ENCODE measurements at places on chromosomes 2 and 18.

GRCh38 chr2:558302-558642 lies 118.9 kb downstream of the TMEM18 start:
- DNase-seq: no peak

DNA sequence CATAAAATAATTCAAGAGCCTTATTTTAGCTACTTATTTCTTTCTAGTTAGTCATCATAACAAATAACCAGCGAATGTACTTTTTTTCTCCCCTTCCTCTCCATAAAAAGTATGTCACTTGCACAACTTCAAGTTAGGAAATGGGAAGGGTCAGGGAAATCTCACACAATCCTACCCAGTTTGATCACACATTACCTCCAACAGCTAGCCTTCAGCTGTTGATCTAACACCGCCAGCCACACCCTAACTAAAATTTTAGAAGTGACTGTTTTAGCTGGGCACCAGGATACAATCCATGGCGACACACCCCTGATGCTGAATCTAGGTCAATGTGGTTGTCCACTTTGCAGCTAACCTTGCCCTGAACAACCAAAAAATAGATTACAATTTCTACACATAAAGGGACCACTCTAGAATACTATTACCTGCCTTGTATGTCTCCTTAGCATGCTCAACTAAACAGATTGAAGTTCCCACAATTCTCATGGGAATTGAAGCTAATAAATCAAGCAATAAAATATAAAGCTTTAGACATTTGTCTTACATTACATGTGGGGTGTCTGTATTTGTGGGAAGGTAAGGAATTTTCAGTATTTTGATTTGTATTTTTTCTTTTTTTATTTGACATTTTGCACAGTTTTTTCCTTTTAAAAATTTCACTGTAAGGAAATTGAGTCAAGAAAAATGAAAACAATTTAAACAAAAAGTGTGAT lies 7.3 kb upstream of the COL3A1 start:
- DNase-seq: no peak

GRCh38 chr18:33446604-33447003 lies 6.1 kb upstream of the CCDC178 start:
- DNase-seq: no peak

DNA sequence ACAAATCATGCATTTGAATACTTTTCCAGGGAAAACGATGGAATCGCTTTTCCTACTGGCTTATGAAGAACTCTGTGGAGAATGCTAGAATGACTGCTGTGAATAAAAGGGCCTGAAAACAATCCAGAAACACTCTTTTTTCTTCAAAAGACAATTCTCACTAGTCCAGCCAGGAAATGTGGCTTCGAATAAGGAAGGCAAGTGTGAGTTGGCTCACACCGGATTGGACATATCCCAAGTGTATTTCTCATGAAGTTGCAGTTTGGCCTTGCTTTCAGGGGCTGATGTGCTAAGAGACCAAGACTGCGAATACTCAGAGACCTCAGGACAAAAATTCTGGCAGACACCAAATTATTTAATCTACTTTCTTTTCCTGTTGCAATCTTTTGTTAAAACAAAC lies 54.1 kb downstream of the FIGN start:
- no peak for DNase-seq

DNA sequence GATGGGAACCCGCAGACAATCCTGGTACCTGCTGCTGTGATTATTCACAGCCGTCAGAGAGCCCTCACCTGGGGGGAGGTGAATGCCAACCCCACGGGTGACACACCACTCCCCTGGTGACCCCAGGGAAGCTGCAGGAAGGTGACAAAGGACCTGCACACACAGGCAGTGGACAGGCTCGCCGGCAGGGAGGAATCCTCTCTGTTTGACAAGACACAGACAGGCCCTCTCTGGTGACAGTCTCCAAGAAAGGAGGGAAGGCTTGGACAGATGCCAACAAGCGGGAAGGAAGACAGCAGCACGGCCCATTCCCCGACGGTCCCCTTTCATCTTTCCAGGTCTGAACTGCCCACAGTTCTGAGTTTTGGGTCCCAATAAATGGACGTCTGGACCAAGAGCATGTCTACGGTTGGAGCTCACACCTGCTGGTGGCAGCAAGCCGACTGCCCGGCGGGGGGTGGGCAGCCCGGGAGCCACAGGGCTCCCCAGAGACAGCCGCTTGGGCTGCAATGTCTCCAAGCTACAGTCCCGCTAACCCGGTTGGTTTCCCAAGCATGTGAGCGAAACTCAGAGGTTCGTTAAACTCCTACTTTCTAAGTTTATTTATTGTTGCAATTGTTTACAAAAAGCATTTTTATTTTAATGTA lies 31.8 kb downstream of the HDAC4 start:
- DNase-seq: no peak

- no peak for DNase-seq
Measured at GRCh38 chr2:130819226-130819607, 17.5 kb upstream of the ARHGEF4 start.

DNA sequence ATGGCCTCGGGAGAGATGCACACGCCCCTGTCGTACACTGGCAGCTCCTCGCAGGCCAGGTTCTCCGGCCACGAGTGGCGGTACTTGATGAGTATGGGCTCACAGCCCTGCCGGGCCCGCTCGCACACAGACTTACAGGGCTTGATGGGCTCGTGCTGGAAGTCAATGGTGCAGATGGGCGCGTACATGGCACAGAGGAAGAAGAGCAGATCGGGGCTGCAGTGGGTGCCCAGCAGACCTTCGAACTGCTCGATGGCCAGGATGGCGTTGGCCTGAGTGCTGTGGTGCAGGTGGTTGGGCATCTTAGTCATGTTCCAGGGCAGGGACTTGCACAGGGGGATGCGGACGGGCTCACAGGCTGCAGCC lies 359 bp downstream of the FRZB start:
- peak; percentile 30 for DNase-seq

DNA sequence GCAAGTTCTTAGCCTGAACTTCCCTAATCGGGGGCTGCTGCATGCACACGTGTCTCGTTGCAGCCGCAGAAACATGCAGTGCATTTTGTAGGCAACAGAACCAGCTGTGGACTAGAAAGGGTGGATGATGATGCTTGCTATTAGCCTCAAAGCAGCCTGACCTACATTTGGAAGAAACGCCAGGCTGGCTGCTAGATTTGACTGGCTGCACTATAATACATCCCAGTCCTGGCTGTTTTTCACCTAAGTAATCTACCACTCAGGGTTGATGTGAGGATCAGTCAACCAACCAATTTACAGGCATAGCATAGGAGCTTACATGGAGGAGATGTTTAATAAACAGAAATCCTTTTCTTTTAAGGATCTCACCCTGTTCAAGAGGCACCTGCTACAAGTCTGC lies 56.4 kb upstream of the SPP2 start:
- no peak for DNase-seq

- no peak for DNase-seq
Measured at GRCh38 chr2:3169106-3169870, 208.3 kb downstream of the EIPR1 start.

DNA sequence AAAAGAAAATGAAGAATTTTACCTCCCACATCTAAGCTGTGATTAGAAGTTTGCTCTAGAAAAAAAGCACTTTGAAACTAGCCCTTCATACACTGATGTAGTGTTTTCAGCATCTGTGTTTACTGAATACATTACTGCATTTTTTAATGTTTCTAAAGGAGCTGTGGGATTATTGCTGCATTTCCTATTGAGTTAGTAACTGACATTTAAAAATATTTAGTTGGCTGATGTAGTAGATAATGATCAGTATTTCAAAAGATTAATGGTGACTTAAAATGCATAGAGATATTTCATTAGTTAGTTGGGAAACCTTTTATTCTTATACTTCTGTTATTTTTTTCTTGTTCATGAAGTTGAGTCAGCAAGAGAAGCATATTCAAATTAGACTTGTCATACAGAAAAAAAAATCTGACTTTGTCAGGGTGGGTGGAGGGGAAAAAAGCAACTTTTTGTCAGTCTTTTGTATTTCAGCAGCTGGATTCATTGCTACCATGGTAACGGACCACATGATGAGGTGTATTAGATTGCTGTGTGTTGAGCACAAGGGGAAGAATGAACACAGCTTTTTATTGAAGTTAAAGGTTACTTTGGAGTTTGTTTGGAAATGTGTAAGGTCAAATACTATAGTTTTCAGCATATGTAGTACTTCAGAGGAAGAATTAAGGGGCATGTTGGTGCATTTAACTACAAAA lies at the start of gene DTNA:
Gene DTNA, plus strand, starts transcription at position 549 of the 692 bp plus-strand sequence. CDS start 45,679 bp downstream, outside the sequence.
- no peak for DNase-seq

GRCh38 chr18:8910843-8911242 lies 191.7 kb upstream of the NDUFV2 start:
- DNase-seq: no peak

GRCh38 chr2:168587307-168587706 lies 131.2 kb downstream of the CERS6 start:
- DNase-seq: no peak

DNA sequence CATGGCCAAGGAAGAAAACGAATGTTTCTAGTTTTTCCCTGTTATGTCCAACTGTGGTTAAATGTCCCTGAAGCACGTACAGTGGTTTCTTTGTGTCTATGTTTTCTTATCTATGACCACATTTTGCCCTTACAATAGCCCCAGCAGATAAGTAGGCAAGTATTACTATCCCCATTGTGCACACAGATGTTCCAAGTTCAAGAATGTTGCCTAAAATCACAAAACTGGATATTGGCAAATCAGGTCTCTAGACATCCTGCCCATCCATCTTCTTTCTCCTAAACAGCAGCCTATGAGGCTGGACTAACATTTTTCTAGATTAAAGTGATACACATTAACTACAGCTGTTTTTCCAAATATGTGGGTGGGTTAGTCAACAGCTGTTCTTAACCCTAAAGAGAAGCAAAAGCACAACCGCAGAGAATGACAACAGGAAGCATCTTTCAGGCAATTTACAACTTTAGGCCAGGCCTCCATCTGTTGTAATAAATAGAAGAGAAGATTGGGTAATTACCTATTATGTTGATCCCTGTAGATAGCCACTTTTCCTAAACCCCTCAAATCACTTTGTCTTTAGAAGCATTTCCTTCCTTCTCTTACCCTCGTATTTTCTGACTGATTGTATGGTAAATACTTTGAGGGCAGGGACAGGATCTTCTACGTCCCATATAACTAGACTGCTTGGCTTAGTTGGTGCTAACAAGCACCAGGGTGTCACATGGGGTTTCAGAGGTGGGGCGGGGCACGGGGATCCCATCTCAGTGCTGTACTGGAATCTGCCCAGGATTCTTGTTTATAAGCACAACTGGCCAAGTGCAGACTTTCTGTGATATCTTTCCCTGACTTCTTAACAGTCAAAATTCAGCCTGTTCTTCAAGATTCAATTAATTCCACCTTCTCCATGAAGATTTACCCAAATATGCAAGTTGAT lies 132.1 kb upstream of the SETBP1 start:
- DNase-seq: no peak

DNA sequence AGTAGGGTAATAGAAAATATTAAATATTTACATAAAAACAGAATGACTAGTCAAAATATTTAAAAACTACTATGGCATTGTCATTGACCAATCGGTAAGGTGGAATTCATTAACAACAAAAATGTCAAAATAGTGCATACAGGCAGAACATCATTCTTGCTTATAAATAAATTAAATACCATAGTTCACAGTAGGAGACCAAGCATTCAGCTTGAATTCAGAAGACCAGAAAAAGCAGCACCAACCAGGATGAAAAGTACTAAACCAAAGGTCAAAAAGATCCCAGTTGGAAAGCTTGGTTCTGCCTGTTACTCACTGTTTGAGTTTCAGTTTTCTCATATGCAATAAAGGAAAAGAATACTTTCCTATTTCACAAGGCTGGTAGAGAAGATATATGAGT lies 244.3 kb downstream of the OSR1 start:
- no peak for DNase-seq

- DNase-seq: no peak
Measured at GRCh38 chr2:26674002-26674751, 18.3 kb upstream of the KCNK3 start.

Measured in neural crest cell (in vitro differentiated cells).